ENCODE measurements at places on chromosomes 11 and 22.
A peak's percentile ranks its signal among the peaks of the same experiment; 100 is the strongest.

DNA sequence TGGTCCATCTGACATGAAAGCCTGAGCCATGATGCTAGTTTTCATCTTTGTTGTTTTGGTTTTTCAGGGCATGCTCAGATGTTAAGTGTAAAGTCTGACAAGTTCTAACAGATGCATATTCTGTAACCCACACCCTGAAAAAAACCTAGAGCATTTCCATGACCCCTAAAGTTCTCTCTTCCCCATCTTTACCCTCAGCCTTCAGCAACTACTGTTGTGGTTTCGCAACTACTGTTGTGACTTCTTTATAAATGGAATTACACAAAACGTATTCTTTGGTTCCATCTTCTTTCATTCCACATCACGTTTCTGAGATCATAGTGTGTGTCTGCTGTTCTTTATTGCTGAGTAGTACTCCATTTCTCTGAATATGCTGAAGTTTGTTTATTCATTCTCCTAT, 65.1 kb upstream of the LDLRAD3 start:
- no peak for DNase-seq

DNA sequence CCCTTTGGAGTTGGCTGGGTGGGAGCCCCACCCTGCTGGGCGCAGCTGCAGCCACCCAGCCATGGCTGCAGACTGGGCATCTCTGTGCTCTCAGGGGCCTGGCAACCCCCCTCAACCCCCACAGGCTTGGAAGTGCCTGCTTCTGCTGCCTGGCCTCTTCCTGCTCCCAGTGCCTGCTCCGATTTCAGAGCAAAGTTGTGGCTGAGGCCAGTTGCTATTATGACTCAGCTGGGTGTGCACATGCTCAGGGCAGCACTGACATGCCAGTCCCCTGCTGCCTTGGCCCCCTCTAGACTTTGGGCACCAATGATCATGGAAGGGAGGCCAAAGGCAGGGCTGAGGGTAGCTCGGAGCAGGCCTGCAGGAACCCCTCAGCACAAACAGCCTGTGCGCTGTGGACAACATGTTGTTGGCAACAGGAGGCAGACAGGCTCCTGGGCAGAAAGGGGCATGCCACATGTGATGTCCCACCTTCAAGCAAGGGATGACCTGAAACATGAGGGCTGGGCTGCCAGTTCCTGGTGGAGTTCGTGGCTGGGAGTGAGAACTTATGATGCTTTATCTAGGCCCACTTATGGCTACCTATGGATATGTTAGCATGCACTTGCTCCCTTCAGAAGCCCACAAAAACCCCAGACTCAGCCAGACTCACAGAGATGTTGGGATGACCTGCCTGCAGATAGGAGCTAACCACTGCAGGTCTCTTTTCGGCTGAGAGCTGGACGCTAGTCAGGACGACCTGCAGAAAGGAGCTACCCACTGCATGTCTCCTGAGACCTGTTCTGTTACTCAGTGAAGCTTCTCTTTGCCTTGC, 96.4 kb upstream of the AMOTL1 start:
- no peak for DNase-seq

- DNase-seq, result no peak
Measured at GRCh38 chr22:20089226-20089976, 9.4 kb downstream of the DGCR8 start.

DNA sequence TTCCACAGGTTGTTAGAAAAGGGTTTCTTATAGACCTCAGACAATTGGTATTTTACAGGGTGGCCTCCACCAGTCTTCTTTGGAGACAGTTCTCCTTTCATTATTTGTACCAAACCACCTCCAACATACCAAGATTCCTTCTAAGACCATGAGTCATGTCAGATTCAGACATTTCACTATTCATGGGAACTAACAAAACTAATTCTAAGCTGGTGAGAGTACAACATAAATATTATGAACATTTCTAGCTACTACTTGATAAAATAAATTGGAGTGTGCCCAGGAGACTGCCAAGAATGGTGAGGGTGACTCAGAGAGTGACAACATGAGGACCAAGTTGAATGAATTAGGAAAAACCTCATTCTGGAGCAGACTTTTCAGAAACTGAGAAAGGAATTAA, 494.6 kb upstream of the LRRC4C start:
- DNase-seq, result no peak

DNA sequence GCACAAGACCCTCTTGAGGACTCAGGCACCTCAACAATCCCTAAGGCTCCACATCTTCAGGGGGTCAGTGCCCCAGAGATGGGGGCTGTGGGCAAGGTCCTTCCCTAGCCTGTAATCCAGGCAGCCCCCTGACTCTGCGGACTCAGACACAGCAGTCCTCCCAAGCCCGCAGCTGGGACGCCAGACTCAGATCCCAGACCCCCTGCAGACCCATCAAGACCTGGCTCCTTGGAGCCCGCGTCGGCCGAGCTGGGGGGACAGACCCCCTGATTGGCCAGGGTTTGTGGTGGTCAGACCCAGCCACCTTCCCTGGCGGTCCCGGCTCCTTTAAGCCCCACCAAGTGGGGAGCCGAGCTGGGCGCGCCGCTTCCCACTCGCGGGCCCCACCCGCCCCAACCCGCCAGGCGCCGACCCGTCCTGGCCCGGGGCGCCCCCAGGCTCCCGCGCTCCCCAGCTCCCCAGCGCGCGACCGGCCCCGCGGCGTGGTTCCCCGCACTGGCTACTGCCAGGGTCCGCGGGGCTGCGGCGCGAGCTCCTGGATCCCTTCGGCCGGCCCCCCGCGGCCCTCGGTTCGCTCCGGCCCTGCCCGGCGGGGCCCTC, 458 bp downstream of the OSBPL5 start:
- DNase-seq, result no peak

DNA sequence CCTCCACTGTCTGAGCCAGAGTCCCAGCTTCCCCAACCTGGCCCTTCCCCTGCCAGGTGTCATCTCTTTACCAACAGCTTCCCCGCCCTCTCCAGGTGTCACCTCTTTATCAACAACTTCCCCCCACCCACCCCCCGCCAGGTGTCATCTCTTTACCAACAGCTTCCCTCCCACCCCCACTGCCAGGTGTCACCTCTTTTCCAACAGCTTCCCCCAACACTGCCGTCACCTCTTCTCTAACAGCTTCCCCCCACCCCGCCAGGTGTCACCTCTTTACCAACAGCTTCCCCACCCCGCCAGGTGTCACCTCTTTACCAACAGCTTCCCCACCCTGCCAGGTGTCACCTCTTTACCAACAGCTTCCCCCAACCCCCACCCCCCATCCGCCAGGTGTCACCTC, 29.8 kb upstream of the TTLL12 start:
- DNase-seq, result no peak

DNA sequence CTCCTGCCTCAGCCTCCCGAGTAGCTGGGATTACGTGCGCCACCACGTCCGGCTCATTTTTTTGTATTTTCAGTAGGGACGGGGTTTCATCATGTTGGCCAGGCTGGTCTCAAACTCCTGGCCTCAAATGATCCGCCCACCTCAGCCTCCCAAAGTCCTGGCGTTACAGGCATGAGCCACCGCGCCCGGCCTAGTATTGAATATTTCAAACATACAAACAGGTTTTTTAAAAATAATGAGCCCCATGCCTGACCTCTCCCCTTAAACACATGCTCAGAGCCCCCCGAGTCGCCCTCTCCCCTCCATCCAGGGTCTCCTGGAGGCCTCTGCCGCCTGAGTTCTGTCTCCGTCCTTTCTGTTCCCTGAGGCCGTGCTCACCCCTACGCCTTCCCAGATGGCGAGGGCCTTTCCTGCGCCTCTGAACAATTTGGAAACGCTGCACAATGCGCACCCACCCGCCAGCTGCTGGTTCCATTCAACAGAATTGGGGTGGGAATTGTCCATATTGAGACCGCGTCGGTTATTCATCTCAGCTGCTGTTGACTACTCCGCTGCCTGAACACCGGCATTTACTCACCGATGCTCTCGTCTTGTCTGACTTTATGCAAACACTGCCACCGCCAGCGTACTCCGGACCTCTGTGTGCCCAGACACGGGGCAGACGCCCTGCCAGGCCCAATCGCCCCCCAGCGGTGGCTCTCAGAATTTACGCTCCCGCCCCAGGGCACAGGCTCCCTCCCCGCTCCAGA, 13.6 kb upstream of the RNH1 start:
- no peak for DNase-seq

DNA sequence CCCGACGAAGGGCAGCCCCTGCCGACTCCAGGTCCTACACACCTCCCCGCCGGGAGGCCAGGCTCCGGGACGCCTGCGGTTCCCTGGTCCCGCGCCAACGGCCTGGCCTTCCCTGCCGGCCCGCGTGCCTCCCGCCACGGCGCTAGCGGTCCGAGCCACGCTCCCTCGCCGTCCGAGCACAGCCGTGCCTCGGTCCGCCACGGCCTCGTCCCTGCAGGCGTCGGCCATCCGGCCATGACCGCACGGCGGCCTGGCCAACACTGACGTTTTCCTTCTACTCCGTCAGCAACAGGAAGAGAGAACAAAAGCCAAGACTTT, 532 bp downstream of the EIF4G2 start:
- DNase-seq, result no peak

DNA sequence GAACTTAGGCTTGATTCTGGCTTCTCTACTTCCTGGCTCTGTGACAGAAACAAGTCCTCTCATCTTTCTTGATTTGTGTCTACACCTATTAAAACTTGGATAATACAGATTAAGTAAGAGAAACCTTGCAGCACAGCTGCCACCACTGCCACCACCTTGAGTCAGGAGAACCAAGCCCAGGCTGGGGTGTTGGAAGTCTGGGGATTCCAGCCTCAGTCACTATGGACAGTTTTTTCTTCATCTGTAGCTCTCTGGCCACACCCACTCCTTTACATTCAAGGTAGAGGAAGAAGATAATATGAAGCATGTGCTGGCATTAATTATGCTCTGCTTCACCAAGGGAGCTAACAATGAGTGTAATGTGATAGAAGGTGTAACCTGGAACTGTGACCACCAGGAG, 75.7 kb downstream of the RELT start:
- DNase-seq, result no peak

GRCh38 chr11:73916435-73916834, 34.4 kb upstream of the DNAJB13 start:
- DNase-seq, result no peak

DNA sequence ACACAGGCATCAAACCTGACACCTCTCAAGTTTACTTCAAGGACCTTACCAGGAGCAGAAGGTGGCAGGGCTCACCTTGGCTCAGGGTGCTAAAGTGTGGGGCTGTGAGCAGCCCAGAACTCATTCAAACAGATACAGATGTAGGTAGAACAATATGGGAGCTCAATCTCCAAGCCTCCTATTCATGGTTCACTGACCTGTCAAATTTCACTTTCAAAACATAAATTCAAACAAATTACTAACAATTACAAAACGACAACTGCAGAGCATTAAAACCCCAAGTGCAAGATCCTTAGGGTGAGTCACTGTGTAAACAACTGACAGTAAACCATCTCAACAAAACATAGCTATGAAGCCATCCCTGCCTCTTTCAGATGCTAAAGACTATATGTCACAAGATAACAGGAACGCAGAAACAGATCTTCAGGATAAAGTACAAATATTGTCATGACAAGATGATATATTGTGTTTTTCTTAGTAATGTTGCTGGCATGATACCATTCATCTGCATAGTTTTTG, 303.5 kb upstream of the ANO3 start:
- no peak for DNase-seq

GRCh38 chr11:62393061-62393611, 25.7 kb upstream of the SCGB1A1 start:
- no peak for DNase-seq

- no peak for DNase-seq
Measured at GRCh38 chr22:43483669-43484068, 71.9 kb downstream of the MPPED1 start.

DNA sequence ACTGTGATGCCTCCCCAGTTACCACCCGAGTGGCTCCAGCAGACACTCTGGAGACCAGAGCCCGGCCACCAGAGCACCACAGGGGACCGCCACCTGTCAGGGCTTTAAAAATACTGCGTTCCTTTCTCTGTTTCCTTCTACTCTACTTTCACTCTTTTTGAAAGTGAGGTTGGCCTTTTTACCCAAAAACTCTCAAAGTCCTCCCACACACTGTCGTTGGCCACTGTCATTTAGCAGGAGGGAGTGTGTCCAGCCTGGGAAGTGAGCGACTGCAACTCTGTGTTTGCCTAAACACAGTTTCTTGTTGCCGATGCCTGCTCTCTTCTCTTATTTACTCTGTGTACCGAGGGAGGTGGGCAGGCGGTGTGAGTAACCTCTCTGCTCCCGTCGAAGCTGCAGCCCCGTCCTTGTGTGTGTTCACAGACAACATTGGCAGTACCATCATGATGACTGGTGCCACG, 90.8 kb upstream of the CLDN5 start:
- no peak for DNase-seq

GRCh38 chr22:29257751-29258181, 10.0 kb downstream of the RHBDD3 start:
- no peak for DNase-seq

- DNase-seq, result no peak
Measured at GRCh38 chr11:74157169-74157568, 13.6 kb downstream of the C2CD3 start.

GRCh38 chr11:71787098-71787823, 45.7 kb upstream of the DEFB108B start:
- peak; percentile 90 for DNase-seq

DNA sequence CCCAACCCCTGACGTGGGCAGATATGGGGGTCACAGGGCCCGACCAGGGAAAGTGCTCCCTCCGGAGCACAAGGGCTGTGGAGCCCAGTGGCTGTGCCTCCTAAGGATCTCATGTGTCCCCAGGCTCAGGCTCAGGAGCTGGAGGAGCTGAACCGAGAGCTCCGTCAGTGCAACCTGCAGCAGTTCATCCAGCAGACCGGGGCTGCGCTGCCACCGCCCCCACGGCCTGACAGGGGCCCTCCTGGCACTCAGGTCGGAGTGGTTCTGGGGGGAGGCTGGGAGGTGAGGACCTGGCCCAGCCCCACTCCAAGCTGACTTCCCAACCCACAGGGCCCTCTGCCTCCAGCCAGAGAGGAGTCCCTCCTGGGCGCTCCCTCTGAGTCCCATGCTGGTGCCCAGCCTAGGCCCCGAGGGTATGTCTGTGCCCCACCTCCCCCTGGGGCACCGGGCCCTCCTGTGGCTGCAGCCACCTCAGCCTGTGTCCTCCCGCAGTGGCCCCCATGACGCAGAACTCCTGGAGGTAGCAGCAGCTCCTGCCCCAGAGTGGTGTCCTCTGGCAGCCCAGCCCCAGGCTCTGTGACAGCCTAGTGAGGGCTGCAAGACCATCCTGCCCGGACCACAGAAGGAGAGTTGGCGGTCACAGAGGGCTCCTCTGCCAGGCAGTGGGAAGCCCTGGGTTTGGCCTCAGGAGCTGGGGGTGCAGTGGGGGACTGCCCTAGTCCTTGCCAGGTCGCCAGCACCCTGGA, 2.5 kb downstream of the RASSF7 start:
- no peak for DNase-seq

- no peak for DNase-seq
Measured at GRCh38 chr22:48663297-48663696, 1164.4 kb downstream of the BRD1 start.

- no peak for DNase-seq
Measured at GRCh38 chr22:33472462-33473344, 414.5 kb upstream of the SYN3 start.

GRCh38 chr11:19711911-19712280, 741 bp upstream of the NAV2 start:
- DNase-seq, result peak; percentile 4

- DNase-seq, result no peak
Measured at GRCh38 chr11:69962152-69962551, 116.0 kb upstream of the ANO1 start.

- DNase-seq, result no peak
Measured at GRCh38 chr11:12066056-12066798, 44.2 kb upstream of the MICAL2 start.

GRCh38 chr11:74312326-74312725, 886 bp upstream of the P4HA3 start:
- DNase-seq, result no peak

- DNase-seq, result no peak
Measured at GRCh38 chr11:279966-280705, 1.9 kb downstream of the NLRP6 start.

Measured in stimulated activated CD4-positive, alpha-beta T cell treated with anti-CD3 and anti-CD28 coated beads, Interleukin-15, amount 100 ng/mL, for 48 hours (primary cell).